ENCODE measurements at places on chromosomes 12 and 14.

- DNase-seq = no peak
Observed at GRCh38 chr14:82055515-82056115, 522.0 kb upstream of the SEL1L start.

DNA sequence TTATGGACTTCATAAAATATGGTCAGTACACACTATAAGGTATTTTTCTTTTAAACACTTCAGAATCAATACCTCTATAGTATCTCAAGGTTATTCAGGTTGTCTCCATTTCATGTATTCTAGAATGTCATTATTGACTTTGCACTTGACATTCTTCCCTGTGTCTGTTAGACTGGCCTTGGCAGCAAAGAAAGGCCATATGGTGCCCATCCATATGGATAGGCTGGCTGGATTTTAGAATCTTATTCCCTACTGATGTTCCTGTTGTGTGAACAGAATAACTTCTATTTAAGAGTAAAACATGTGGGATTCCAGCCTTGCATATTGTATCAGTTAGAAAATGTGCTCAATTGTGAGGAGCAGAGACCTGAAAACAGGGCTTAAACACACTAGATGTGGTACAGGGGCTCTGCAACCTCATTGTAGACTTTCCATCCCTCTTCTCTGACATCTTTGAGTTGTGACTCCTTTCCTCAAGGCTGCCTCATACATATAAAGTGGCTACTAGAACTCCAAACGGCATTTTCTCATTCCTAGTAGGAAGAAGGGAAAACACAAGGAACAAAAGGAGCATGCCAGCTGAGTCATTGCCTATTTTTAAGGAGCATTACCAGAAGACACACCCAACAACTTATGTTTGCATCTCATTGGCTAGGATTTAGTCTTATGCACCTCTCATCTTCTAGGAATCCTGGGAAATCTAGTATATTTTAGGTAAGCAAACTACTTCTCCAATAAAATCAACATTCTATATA is 221.2 kb upstream of the TMPO start:
- DNase-seq = no peak

- no peak for DNase-seq
Observed at GRCh38 chr12:54299515-54300224, 1.1 kb downstream of the NFE2 start.

DNA sequence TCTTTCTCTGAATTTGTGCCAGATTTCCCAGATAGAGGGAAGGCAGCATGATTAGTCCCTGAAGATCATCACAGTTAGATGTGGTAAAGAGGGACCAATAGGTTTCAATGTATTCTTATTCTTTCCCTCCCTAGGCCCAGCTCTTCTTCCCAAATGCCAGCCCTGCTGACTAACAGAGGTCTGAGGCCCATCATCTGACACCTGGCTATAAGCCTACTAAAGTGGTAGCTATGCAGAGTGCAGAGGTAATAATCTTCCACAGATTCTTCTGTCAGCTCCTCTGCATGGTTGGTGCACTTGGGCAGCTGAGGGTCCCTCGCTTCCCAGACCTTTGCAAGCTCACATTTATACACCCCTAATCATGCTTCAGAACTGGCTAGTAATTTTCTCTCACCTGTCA is 63.7 kb upstream of the PZP start:
- DNase-seq = no peak

DNA sequence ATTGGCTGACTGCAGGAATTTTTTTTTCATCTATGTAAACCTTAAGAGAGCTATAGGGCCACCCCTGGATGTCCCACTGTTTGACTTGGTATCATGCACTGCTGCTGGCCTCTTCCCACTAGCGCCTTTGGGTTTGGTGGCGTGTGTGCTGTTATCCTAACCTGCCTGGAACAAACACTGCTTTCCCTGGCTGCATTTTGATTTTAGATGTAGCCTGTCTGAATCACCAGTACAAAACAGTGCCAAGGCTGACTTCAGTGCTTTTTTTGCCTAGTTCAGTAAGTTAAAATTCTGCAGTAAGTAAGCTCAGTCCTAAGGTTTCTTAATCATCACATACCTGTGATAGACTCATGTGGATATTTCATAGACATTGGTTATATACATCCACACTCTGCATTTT is 99.2 kb downstream of the EML1 start:
- no peak for DNase-seq

DNA sequence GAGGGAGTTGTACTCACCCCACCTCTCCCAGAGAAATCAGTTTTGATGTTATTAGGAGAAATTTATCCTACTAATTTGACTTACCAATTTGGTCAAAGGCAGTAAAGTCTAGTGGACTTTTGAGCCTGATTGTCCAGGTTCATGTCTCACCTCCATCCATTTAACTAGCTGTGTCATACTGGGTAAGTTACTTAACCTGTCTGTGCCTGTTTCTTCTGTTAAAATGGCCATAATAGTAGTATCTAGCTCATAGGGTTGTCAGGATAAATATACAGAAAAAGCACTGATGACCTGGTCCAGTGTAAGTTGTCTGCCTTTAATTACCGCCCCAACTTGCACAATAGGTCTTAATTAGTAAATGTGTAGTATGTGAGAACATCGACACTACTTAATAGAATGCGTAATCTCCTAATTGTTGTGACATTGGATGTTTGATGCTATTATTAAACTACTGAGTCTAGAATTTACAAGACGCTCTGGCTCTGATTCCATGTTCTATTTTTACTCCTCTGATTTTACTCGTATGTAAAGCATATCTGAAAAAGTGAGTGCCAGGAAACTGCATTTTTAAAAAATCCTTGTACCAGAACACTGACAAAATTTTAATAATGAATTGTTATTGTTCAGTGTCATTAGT is 1.5 kb downstream of the RAB21 start:
- no peak for DNase-seq

DNA sequence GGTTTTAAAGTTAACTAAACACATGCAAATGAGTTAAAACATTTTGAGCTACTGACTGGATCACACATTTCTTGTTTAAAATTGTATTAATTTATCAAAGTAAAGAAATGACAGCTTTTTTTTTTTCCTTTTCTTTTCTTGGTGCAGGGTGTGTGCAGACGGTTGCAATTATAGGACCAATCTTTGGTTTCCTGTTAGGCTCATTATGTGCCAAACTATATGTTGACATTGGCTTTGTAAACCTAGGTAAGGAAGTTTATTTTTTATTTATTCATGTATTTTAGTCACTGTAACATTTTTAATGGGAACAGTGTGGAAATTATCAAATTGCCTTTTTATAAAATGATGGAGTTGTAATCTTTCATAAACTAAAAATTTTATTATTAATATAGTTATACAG is 21.9 kb downstream of the SLCO1C1 start:
- DNase-seq = no peak

GRCh38 chr14:31449971-31450610 is 7.2 kb downstream of the DTD2 start:
- no peak for DNase-seq

GRCh38 chr14:89469210-89470198 is 52.5 kb upstream of the FOXN3 start:
- DNase-seq = no peak

DNA sequence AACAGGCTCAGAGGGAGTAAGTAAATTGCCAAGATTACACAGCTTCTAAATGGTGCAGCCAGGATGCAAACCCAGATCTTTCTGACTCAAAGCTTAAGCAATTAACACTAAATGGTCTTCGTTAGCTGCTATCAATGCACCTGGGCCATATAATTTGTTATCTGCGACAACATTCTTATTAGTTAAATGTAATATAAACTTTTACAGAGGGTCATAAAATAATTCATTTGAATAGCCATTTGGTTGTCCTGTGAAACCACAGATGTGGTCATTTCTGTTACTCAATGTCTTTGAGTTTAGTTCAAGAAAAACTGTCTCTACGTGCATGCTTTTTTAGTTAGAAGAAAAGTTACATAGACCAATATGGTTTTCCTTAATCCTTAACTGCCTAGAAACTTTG is 22.1 kb upstream of the NAP1L1 start:
- no peak for DNase-seq

GRCh38 chr12:52057638-52058576 is 6.7 kb downstream of the NR4A1 start:
- DNase-seq = no peak

GRCh38 chr14:32468955-32469354 is 139.9 kb downstream of the AKAP6 start:
- no peak for DNase-seq

GRCh38 chr12:75815756-75816155 is 215.8 kb downstream of the PHLDA1 start:
- no peak for DNase-seq

DNA sequence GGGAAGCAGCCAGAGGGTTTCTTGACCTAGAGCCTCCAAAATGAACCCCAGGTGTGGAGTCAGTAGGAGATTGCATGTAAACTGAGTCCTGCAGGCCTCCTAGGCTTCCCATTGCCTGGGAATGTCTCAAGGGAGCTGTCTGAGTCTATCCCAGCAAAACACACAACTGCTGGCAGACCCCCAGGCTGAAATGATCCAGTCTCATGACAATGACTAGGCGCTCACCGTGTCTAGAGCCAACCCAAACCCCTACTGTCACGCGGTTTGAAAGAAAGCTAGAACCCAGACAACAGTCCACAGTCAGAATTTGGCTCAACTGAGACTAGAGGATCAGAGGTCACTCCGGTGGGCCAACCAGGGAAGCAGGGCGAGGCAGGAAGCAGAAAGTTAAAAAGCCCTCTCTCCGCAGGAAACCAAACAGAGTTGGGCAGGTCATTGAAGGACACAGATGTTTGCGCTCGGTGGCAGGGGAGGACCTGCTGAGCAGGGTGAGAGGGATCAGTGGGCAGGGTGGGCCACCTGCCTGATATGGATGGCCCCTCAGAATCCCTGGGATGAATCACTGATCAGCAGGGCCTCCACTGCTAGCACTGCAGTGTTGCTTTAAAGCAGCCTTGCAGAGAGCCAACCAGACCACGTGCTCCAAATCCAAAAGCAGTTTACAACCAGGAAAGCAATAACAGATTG is 23.8 kb downstream of the ACTN1 start:
- no peak for DNase-seq

DNA sequence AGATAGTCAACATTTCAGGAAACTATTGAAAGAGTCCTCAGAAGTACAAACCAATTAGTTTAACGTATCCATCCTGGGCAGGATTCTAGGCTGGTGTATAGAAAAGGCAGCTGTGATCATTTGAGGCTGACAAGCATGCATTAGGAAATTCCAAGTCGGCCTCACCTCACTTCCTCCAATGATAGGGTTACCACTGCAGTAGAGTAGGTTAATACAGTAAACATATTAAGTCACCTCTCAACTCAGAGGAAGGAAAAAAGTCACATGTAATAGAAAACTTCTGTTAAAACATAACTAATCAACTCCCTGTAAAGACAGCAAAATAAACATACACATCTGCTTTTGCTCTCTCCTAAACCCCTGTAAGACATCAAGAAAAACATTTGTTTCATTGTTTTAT is 33.5 kb downstream of the MED13L start:
- DNase-seq = no peak

- no peak for DNase-seq
Observed at GRCh38 chr12:108854451-108855283, 2.7 kb downstream of the SSH1 start.

GRCh38 chr12:131783915-131784541 is 44.2 kb upstream of the MMP17 start:
- no peak for DNase-seq

- DNase-seq = no peak
Observed at GRCh38 chr14:92463141-92463540, 50.4 kb upstream of the RIN3 start.

DNA sequence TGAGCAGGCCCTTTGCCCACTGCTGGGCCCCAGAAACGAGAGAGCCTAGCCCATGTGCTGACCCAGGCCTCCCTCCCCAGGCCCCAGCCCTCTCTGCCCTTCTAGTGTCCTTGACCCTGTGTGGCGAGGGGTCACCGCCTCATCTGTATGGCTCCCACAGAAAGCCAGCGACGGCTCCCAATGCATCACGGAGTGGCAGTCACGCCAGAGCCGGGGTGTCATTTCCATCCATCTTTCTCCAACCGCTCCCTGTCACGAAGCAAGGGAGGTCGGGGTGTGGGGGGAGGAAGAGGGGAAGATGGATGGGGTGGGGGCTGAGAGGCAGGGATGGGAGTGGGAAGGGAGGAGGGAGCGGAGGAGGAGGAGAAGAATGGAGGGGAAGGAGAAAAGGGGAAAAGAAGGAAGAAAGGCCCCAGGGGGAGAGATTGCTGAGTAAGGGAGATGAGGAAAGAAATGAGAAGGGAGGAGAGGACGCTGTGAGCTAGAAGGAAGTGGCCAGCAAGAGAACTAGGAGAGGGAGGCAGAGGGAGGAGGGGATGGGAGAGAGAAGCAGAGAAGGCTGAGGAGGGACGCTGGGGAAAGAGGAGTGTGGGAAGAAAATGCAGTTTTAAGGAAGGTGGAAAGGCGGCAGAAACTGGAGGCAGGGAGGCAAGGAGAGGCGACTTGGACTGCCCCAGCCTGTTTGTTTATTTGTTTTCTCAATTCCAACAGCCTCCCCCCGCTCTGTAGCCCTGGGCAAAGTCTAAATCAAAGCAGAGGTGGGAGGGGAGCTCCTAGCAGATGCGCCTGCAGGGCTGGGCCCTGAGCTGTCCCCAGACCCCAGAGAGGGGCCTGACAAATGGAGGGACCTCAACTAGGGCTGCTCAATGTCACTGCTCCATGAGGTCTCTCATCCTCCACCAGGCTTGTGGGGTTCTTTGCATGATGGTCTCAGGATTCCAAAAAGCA is 75.5 kb upstream of the LHX5 start:
- no peak for DNase-seq

GRCh38 chr12:50182461-50182860 is 15.3 kb upstream of the CERS5 start:
- DNase-seq = no peak

- no peak for DNase-seq
Observed at GRCh38 chr12:41100572-41100971, 87.5 kb upstream of the PDZRN4 start.

DNA sequence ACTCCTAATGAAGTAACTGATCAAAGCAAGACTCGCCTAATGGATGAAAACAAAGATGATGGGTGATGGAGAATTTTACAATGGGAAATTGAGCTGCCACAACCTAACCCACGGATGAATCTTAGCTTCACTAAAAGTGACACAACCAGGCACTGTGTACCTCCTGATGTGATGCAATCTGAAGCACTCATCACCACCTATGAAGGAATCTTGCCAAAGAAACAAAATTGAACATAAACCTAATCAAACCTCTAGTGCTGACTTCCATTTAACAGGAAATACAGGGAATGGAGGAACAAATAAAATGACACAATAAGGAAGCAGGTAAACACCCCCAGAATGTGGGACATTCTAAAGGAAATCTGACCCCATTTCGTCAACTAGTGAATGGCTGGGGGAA is 13.3 kb upstream of the RARG start:
- DNase-seq = no peak

DNA sequence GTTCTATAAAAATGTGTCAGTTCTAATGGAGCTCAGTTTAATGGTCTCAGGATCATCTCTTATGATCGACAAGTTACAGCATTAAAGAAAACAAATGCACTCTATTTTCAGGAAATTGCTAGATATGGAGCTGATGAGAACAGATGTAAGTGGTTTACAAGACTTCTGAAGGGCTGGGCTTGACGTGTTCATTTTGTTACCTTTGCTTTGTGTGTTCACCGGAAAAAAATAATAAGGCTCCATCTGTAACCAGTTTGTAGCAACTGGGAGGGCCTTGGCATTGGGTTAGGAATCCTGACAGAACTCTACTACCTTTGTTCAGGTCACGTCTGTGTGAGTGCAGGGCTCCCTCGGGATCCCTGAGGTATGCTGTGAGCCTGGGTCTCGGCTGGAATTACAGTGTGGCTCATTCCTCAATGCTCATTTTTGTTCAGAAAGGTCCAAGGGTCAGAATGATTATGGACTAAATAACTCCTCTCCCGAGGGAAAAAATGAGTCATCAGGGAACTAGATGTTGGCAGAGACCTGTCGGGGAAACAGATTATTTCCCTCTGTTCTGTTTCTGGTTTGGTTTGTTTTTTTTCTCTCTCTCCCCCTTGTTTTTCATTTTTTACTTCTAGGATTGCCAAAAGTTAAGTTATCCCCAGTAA is 158.0 kb downstream of the SLC5A8 start:
- DNase-seq = no peak
